ENCODE measurements at places on chromosomes 1 and 21.

- DNase-seq = no peak
Measured at GRCh38 chr1:63662056-63662836, 69.0 kb downstream of the PGM1 start.

- no peak for DNase-seq
Measured at GRCh38 chr1:230516889-230517288, 90.8 kb upstream of the PGBD5 start.

- DNase-seq = no peak
Measured at GRCh38 chr1:205108464-205108863, 13.3 kb downstream of the RBBP5 start.

- DNase-seq = no peak
Measured at GRCh38 chr1:179036844-179037465, 11.3 kb downstream of the FAM20B start.

DNA sequence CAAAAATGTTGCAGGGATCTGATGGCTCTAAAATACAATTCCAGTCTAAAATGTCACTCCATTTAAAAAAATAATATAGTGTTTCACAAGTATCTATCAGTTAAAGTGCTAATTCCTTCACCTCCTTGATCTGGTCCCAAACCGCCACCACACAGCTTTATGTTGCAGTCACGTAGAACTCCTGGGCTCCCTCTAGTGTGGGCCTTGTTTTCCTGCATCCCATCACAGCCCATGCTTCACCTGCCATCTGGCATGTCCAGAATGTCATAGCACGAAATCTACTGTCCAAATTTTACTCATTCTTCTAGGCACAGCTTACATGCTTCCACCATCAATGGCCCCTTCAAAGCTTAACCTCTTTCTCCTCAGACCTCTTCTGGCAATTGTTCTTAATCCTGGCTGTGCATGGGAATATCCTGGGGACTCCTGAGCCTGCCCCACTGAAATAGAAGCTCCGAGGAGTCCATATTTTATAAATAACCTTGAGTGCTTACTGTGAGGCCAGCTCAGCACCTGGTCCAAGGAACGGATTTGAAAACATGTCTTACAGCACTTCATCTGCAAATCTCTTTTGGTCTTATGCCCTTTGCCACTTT, 15.5 kb downstream of the FYB2 start:
- no peak for DNase-seq

DNA sequence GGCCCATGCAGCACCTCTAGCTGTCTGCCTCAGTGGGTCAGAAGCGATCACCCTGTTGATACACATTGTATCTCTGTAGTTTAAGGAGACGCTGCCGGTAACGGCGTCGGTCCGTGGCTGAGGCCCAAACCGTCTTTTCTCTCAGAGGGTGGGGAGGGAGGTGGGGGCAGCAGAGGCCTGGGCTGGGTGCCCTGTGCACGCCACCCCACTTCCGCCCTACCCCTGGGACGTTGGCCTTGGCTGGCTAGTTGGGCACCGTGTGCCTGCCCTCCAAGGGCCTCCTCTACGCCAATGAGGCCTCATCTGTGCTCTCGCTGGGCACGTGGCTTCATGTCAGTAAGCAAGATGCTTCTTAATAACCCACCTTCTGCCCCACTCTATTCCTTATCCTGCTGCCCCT, 9.4 kb downstream of the ZC3H12A start:
- no peak for DNase-seq

DNA sequence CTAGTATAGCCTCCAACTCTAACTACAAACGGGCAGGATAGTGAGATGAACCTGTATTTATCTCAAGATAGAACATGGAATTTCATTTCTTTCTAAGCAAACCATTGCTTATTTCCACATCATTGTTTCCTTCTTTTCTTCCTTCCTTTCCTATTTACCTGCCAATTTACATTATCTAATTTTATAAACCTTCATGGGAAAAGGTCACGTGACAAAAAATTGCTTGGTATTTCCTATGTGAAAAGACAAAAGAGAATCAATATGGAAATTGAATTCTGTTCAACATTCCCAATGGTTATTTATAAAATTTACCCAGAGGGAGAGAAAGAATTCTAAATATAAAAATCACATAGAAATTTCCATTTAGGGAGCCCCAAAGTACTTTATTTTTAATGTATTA, 22.4 kb upstream of the RBM15 start:
- no peak for DNase-seq

- DNase-seq = no peak
Measured at GRCh38 chr1:32652244-32652962, 1.4 kb downstream of the RBBP4 start.

DNA sequence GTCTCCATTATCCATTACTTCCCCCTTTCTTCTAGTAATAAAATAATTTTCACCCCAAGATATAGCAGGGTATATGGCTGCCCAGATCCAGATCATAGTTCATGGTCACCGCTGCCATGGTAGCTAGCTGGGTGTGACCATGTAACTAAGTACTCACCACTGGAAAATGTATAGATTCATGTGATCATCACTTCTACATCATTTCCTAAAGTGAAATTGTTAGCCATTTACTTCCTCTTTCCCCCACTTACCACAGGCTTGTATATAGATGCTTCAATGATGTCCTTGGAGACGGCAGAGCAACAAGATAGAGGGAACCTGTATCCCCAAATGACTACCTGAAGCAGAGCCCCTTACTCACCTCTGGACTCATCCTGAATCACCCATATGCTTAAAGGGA, 22.7 kb upstream of the EYA3 start:
- DNase-seq = no peak

GRCh38 chr1:56378341-56379070, 200.9 kb downstream of the PLPP3 start:
- no peak for DNase-seq

DNA sequence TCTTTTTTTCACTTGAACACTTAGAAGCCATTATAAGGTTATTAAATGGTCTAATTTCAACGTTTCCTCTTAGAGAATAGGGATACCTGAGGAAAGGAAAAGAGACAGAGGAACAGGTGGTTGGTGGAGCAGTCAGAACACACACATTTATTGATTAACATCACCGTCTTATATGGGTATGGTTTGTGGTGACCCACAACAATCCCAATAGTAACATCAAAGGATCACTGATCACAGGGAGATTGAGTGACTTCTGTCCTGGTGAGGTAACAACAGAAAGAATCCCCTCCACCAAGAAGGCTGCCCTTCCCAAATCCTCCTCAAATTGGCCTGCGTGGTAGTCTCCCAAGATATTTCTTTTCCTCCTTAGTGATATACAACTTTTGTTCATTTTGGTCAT, 474.0 kb downstream of the PLPP3 start:
- DNase-seq = no peak

GRCh38 chr1:46072975-46073374, 59.5 kb downstream of the PIK3R3 start:
- DNase-seq = no peak

- DNase-seq = no peak
Measured at GRCh38 chr1:101130673-101131072, 105.1 kb upstream of the DPH5 start.

DNA sequence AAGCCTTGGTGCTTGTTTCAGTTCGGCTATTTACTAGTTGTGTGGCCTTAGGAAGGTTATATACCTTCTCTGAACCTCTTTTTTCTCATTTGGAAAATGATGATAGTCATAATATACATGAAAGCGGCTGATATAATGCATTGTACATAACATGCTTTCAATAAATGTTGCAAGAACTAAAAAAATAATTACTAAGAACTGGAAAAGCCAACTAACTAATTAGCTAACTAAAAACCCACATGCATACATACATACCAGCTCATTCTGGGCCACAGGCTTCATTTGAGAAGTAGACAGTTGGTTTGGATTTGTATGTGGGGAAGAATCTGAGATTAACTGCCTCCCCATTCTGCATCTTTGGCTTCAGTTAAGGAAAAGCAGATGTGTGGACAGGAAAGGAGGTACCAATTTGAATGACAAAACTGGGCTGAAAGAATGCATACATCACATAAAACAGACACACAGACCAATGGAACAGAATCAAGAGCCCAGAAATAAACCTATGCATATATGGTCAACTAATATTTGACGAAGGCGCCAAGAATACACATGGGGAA, 217.9 kb downstream of the TM2D1 start:
- no peak for DNase-seq

- DNase-seq = no peak
Measured at GRCh38 chr1:15810073-15810472, 2.6 kb upstream of the UQCRHL start.

DNA sequence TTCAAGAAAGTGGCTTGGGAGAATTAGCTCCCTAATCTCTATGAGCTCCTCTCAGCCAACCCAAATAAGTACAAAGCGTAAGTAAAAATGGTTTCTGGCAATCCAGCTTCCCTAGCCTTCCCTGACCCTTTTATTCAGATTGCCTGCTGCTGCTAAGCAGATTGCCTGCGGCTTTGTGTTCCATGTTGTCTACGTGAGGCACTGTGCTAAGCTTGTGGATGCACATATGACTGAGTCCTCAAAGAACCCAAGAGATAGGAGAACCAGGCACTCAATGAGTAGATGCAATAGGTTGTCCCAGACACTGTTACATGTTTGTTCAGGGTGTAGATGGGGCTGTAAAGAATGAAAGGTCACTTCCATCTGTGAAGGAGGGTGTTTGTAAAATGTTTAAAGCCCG, 6.3 kb upstream of the OSBPL9 start:
- no peak for DNase-seq

DNA sequence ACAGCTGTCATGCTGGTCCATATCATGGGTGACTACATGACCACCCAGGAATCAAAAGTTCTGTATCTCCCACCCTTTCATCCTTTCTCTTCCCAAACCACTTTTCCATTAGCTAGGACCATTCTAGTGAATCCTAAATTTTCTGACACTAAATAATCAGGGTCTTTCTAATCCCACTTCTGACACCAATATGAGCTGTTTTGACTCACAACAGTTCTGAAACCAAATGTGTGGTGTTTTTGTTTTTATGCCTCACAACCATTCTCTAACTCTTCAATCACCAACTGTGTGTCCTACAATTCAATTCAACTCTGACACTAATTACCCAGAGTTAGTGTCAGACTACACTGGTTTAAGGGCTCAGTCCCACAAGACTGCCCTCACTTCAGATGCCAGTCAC, 63.9 kb downstream of the SMYD2 start:
- no peak for DNase-seq

DNA sequence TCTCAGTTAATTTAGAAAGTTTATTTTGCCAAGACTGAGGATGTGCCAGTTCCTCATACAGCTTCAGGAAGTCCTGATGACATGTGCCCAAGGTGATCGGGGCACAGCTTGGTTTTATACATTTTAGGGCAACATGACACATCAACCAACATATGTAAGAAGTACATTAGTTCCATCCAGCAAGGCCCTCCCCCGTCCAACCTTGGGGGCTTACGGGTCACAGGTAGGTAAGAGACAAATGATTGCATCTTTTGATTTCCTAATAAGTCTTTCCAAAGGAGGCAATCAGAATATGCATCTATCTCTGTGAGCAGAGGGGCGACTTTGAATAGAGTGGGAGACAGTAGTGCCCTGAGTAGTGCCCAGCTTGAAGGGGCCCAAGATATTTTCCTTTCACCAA, 19.6 kb upstream of the HAO2 start:
- no peak for DNase-seq

DNA sequence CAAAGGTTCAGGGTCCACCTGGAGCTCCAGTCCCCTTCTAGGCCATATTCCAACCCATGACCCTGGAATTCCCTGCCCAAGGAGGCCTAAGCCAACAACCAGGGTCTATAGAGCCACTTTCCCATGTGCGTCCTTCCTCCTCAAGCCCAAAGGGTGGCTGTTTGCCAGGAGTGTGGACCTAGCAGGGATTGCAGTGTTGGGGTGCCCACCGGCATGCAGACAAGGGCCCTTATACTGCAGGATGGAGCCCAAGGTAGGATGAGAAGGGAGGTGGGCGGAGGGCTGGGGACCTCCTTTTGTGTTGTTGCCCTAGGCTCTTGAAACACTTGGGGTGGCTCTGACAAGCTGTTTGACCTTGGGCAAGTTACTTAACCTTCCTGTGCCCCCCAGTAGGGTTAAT, 19.7 kb upstream of the ADGRB2 start:
- no peak for DNase-seq

GRCh38 chr1:44339731-44340130, 15.3 kb downstream of the ERI3 start:
- DNase-seq = no peak

GRCh38 chr1:99003581-99004253, 944 bp downstream of the PLPPR5 start:
- DNase-seq = no peak

DNA sequence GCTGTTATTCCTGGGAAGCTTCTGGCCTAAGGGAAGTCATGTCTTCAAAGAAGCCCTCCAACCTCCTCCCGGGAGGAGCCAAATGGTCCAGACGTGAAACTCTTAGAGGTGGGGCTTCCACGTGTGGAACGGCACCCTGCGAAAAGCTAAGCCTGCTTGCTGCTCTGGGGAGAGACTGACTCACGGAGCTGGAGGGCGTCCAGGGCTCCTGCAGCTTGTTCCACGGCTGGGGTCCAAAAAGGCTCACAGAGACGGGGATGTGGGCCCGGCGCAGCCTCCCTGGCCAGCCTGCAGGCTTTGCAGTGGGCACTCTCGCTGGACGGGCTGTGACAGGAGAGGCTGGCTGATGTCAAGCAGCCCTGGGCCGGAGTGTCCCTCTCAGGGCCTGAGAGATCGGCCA, 105.1 kb downstream of the COLGALT2 start:
- no peak for DNase-seq

DNA sequence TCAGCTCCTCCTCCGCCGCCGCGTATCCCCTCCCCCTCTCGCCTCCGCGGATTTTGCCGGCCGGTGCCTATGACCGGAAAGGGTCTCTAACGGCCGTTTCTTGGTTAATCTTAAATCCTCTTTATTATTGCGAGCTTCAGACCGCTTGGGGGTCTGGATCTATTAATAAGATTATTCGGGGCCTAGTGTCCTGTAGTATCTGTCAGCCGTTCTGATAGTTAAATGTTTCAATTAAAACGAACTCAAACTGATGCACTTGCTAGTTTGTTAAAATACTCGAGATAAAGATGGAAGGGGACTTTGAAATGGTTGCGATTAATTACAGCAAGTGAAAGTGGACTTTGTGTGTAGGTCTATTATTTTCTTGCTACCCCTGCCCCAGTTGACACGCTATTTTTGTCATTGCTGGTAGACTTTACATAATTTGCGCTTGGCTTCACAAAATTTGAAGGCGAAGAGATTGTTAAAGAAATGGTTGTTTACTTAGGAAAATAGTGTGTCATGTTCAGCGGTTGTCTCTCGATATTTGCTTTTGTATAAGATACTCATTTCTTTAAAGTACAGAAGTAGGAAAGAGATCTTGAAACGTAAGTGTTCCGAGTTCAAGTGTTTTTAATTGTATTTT, 779 bp downstream of the SON start:
- DNase-seq = peak; percentile 51

- DNase-seq = peak; percentile 41
Measured at GRCh38 chr21:36630485-36631206, 68.3 kb upstream of the SIM2 start.

DNA sequence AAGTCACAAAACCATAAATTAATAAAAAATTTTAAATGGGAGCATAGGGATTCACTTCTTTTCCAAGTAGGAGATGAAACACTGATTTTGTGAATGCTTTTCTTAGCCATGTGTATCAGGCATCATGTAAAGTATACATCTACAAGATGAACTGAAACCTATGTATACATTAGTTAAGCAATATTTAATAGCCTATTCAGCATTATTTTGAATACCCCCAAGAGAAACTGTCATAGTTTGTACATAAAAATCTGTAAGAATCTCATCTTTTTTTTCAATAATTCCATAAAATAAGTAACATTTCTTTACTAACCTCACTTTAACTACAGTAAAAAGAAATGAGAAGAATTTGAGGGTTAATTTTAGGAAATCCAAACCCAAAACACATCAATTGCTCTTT, 348.0 kb downstream of the KCNT2 start:
- DNase-seq = no peak
